CD4-positive, alpha-beta T cell treated with Interleukin-4 for 1 hour (primary cell): ENCODE measurements at places on chromosomes 6 and 20.

DNA sequence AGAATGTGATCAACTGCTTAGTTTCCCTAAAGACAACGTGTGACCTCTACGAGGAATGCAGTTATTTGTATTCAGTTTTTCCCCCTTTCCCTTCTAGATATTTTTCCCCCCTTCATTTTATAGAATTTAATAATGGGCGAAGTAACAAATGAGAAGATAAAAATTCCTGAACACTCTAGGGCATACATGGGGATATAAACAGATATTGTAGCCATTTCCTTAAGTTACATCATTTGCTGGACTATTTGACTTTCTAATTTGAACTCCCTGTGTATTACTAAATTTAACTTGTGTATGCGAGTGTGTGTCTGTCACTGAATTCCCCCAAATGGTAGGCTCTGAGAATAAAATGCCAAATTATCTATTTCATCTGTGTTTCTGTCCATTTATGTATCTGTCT is 99.0 kb upstream of the ZFP64 start:
- DNase-seq, result no peak

GRCh38 chr6:41256383-41256782 is 28.2 kb downstream of the TREML4 start:
- no peak for DNase-seq

DNA sequence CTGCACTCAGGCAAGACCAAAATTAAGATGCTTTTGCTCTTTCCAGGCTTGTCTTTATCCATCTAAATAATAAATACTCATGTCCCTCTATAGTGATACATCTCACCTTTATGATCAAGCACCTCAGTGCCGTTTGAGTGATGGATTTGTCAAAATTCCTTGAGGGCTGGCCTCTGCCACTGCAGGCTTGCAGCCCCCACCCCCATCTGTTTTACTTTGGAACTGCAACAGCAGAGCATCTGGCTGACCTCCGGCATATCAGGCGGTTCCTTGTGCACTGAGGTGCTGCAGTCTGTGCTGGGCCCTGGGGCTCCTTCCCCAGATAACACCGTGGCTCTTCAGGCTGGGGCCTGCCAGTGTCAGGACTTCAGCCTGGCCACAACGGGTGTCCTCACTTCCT is 386.9 kb downstream of the CDH26 start:
- DNase-seq, result no peak

DNA sequence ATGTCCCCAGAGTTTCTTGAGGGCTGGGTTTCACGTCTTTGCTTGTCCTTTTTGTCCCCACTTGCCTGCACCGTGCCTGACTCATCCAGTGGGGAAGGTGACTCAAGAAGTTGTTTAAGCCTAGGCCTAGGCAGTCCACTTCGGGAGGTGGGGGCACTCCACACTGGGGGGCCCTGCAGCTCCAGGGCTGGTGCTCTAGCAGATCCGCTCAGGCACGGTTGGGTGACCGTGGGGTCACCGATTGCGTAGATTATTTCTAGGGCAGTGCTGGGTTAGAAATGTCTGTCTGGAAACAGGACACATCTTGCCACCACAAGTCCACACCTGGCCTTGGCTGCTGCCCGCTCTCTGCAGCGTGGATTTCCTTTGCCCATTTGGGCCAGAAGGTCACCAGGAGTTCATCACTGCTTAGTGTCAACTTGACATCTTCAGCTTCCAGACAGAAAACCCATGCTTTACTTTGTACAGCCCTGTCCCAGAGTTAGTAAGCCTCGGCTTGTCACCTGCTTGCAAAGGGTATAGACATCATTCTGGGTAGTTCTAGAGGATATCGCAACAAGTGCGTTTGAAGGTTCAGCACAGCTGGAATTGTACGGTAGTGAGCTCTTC is 13.6 kb upstream of the C20orf144 start:
- no peak for DNase-seq

DNA sequence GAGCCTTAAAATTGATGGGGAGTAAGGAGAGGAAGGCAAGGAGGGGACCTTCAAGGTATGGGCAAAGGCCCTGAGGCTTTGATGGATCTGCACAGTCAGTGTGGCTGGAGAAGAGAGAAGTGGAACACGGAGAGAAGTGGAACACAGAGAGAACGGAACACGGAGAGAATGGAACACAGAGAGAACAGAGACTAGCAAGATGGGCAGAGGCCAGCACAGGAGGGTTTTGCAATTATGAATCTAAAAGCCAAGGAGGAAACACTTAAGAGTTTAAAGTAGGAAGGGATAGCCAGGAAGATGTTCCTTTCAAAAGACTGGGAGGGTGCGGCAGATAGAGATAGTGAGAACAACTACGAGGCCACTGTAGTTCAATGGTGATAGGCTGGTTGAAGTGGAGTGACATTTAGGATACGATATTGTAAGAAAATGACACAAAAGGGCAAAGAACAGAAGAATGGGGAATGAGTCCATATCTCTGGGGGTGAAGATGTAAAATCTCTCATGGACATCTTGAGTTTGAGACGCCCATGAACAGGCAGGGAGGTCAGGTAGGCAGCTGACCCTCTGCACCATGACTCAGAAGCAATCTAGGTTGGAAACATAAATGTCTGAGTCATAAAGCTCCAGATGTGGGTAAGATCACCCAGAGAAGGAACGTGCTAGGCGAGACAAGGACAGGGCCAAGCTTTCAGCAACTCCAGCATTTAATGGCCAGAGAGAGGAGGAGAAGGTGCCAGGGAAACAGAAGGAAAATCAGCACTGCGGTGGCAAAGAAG is 25.4 kb downstream of the ZMYND8 start:
- DNase-seq, result no peak

GRCh38 chr6:110815015-110815410 is 256 bp downstream of the CDK19 start:
- DNase-seq, result no peak

DNA sequence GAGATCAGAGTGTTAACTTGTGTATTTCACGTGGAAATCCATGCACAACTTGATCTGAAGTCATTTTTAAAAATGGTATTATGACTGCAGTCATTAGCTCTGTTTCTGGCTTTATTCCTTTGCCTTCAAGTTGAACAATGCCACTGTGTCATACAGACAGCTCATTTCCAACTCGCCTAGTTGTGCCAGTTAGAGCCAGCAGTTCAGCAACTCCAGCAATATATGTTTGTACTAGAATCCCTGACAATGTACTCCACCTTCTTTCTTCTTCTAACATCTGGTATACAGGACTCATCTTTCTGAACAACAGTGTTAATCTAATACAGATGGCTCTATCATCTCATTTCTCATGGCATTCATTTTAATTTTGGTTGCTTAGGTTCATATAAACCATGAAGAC is 418.3 kb upstream of the POU3F2 start:
- no peak for DNase-seq

- no peak for DNase-seq
These were observed 218.5 kb downstream of the SIM1 start for GRCh38 chr6:100246206-100246605.

DNA sequence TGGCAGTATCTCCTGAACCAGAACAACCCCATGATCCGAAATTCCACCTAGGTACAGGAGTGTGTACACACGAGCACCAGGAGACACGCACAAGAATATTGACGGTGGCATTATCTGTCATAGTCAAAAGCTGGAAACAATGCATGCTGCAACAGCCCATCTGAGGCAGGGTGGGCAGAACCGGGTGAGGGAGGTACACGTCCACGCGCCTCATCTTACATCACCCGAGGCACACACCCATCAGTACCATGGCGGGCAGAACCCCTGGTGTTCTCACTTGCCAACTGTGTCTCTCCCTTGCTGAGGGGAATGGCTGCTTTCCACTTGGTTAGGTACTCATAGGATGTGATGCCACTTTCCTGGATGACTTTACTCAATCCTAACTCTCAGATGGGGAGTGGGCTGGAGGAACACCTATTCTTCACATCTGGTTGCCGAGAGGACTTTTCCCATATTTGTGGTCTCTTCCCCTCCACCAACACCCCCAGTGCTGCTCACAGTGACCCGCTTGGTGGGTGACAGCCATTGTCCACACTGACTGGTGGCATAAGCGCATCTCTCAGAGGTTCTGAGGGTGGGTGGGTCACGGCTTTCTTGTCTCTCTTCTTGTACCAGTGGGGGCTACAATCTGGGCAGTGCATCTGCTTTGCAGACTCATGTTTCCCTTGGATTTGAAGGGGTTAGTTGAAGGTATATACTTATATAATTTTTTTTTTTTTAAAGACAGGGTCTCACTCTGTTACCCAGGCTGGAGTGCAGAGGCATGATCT is 13.5 kb downstream of the PPP1R3G start:
- no peak for DNase-seq

DNA sequence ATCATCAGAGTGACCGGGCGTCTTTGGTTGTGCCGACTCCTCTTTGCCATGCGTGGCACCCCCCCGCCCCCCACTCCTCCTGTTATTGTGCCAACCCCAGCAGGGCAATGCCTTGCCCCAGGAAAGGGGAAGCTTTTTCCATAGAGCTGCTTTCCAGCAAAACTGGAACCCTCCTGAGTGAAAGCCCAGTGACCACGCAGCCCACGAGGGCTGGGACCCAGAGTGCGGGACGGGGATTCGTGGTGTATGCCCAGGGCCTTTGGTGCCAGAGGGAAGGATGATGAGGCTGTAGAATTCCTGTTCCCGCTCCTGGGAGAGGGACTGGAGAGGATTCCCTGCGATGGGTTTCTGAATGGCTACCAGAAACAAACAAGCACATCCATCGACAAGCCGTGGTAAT is 116.8 kb upstream of the BACH2 start:
- no peak for DNase-seq

- DNase-seq, result no peak
These were observed 22.3 kb downstream of the PNPLA1 start for GRCh38 chr6:36292170-36292569.

GRCh38 chr20:62372042-62372993 is 5.2 kb upstream of the LAMA5 start:
- no peak for DNase-seq

- DNase-seq, result peak; percentile 71
These were observed 54.9 kb downstream of the TAF4 start for GRCh38 chr20:62010551-62011402.

GRCh38 chr20:4951299-4951698 is 50.0 kb downstream of the SLC23A2 start:
- DNase-seq, result no peak

DNA sequence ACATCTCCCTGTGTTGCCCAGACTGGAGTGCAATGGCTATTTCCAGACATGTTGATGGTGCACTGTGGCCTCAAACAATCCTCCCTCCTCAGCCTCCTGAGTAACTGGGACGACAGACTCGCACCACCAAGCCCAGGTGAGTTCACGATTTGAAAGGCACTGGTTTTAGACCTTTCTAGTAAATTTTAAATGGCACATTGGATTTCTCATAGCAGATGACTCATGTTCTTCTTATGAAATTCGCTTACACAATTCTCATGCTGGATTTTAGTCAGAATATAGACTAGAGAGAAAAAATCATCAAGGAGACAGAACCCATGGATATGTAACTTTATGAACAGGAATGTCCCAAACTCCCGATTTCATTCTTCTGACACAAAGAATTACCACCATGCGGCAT is 18.1 kb upstream of the PXDC1 start:
- no peak for DNase-seq

- DNase-seq, result no peak
These were observed 29.4 kb downstream of the NUDT3 start for GRCh38 chr6:34362909-34363680.

DNA sequence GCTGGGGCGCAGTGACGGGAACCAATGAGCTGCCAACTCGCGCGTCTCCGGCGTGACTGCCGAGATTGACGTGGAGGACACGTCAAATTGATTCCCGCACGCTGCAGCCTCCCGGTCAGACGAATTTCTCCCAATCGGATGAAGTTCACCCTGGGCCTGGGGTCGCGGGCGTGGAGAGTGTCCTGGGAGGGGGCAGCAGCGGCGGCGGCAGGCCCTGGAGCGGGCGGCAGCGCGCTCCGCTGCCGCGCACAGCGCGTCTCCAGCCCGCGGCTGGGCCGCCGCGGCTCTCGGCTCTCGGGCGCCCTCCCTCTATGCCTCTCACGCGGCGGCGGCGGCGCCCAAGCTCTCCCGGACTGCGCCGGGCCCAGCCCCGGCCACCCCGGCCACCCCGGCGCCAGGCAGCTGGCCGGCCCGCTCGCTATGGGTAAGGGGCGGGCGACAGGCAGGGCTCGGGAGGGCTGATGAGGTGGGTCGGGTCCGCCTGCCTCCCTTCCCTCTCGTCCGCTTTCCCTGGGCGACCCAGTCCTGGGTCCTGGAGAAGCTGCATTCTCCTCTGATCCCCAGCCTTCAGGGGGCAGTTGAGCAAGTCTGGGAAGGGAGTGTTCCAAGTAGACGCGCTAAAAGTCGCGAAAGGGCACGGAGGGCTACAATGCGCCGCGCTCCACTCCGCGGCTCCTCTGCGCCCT is at the start of gene PAX1:
Gene PAX1, plus strand, starts transcription at position 90 of the 686 bp plus-strand sequence. Its CDS starts 49 bp downstream, at position 139.
- DNase-seq, result no peak

GRCh38 chr6:47029865-47030561 is 12.1 kb downstream of the ADGRF1 start:
- no peak for DNase-seq

GRCh38 chr6:128738112-128738511 is 144.8 kb upstream of the LAMA2 start:
- no peak for DNase-seq

GRCh38 chr6:169839029-169839481 is 87.6 kb downstream of the ERMARD start:
- no peak for DNase-seq

DNA sequence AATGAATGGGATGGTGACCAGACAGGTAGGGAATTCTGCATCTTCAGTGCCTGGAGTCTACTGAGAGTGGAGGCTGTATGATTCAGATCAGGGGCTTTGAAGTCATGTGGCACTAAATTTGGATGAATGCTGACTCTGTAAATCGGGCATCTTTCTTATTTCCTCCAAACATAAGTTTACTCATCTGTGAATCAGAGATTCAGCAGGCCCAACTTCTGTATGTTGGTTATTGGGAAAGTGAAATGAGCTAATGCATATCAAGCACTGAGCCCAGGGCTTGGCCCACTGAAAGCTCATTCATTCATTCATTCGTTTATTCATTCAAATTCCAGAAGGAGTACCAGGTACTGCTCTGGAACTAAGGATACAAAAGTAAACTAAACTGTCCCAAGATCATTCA is 192.3 kb upstream of the RIN2 start:
- no peak for DNase-seq

- DNase-seq, result no peak
These were observed 245.4 kb downstream of the PTPRK start for GRCh38 chr6:128275030-128275429.

GRCh38 chr20:20321134-20321533 is 46.8 kb upstream of the INSM1 start:
- DNase-seq, result no peak

DNA sequence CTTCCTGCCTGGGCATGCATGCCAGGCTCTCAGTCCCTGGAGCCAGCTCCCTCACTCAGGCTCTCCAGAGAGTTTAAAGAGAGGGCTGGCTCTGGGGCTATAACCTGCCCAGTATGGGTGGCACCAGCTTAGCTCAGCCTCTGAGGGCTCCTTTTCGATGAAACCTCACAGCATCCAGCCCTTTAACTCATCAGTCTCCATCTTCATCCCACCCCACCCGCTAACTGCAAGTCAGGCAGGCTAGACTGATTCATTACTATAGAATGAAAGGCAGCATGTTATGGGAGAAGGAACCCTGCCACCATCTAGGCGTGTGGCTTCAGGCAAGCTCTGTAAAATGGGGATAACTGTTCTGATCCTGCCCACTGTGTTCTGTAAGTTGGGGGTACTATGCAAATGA is 53.5 kb downstream of the RAB44 start:
- no peak for DNase-seq

GRCh38 chr20:1377341-1377871 is 15.4 kb downstream of the FKBP1A start:
- no peak for DNase-seq
